ENCODE measurements at places on chromosomes 4 and X.

- no peak for DNase-seq
These were observed 115.4 kb downstream of the IQCM start for GRCh38 chr4:149700272-149700671.

- DNase-seq, result no peak
These were observed 103.1 kb downstream of the PHEX start for GRCh38 chrX:22135171-22135711.

GRCh38 chrX:14779580-14779979 lies 93.3 kb downstream of the FANCB start:
- no peak for DNase-seq

DNA sequence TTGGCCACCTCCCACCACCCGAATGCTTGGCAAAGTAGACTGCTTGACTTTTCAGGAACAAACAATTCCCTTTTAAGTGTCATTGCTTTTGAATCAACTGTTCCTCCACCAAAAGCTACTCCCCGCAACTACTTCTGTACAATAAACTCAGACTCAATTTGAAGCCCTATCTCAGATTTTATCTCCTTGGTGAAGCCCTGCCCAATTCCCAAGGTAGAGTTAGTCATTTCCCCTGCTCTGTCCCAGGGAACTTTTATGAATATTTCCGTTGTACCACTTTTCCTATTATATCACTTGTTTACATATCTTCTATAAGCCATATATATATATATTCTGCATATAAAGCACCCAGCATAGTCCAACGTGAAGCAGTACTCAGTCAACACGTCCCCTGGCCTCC lies 102.8 kb downstream of the C4orf51 start:
- no peak for DNase-seq

DNA sequence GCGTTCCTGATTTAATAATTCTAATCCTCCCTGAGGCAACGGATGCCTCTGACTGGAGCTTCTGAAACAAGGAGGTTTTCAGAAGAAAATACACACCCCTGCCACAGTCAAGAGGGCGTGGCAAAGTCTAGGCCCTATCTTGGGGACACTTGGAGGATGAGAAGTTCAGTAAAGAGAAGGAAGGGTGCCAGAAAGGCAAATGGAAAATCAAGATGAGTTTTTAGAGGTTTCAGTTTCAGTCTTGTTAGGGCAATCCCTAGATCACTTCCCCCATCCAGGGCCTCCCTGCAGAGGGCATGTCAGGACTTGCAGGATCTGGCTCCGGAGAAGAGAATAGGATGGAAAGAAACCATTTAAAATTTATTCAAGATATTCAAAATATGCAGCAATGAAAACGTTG lies 28.5 kb upstream of the FGF2 start:
- DNase-seq, result no peak

- no peak for DNase-seq
These were observed 20.2 kb downstream of the SETD7 start for GRCh38 chr4:139535871-139536234.

DNA sequence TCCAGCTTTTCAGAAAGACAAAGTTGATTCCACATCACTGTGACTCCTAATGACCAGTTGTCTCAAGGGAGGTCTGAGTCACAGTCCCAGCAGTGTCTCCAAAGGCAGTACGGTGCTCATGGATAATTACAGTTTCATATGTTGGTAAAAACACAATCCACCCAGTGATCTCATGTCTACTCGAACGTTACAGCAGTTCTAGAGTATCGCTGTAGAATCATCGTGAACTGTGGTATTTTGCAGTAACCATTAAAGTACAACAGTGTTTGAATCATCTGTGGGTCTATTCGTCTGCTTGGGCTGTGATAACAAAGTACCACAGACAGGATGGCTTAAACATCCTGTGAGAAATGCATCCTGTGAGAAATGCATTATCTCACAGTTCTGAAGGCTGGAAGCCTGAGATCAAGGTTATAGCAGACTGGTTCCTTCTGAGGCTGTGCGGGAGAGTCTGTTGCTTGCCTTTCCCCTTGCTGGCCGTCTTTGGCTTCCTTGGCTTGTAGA lies 121.1 kb upstream of the SORBS2 start:
- DNase-seq, result no peak

- no peak for DNase-seq
These were observed 4.1 kb upstream of the SCRG1 start for GRCh38 chr4:173403051-173403450.

- DNase-seq, result no peak
These were observed 7.5 kb downstream of the LRRC66 start for GRCh38 chr4:52012651-52013050.

DNA sequence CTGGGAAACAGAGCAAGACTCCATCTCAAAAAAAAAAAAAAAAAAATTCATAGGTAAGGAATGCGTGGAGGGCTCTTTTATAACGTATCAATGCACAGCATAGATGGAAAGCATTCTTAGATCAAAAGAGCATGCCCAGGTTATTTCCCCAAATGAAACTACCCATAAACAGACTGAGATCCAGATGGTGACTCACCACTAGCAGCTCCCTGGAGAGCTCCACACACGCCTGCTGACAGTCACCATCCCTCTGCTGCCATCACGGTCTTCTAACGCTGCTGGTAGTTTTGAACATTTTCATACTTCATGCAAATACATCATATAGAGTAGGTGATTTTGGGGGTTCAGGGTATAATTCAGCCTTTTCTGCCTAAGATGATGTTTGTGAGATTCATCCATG lies 136.9 kb downstream of the ASMT start:
- no peak for DNase-seq

DNA sequence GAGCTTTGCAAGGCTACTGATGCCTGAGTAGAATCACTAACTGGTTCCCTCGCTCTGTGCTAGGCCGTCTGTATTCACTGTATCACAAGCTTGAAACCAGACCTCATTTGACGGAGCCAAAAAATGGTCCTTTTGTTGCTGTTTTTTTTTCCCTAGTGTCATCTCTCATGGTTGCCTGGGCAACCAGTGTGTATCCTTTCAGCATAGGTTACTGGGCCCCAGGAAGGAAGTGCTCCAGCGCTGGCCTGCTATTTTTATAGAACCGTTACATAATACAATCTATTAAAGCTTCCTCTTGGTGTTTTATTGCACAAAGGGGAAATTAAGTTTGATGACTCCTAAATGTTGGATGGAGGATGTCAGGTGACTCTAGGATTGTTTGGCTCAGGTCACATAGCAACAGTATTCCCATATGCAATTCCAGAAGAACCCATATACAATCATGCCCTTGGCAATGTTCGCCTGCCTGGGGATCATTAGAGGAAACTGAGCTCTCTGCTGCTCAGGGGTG lies 220.4 kb downstream of the SPRY1 start:
- no peak for DNase-seq

- no peak for DNase-seq
These were observed 8.5 kb downstream of the TIGD2 start for GRCh38 chr4:89119836-89120235.

DNA sequence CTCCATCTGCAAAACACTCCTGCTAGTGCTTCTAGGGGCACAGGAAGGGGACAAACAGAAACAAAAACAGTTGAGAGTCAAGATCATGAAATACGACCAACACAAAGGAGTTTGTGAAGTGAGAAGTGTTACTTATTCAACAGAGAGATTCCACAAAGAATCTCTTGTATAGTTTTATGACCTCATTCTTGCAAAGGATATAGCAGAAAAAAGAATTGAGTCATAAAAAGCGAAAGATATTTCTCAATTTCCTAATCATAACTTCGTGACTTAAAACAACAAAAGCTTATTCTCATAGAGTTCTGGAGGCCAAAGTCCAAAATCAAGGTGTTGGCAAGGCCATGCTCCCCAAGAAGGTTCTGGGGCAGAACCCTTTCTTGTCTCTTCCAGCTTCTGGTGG lies 40.7 kb downstream of the TIGD4 start:
- DNase-seq, result no peak

- no peak for DNase-seq
These were observed 203.5 kb upstream of the TET2 start for GRCh38 chr4:104942990-104943743.

DNA sequence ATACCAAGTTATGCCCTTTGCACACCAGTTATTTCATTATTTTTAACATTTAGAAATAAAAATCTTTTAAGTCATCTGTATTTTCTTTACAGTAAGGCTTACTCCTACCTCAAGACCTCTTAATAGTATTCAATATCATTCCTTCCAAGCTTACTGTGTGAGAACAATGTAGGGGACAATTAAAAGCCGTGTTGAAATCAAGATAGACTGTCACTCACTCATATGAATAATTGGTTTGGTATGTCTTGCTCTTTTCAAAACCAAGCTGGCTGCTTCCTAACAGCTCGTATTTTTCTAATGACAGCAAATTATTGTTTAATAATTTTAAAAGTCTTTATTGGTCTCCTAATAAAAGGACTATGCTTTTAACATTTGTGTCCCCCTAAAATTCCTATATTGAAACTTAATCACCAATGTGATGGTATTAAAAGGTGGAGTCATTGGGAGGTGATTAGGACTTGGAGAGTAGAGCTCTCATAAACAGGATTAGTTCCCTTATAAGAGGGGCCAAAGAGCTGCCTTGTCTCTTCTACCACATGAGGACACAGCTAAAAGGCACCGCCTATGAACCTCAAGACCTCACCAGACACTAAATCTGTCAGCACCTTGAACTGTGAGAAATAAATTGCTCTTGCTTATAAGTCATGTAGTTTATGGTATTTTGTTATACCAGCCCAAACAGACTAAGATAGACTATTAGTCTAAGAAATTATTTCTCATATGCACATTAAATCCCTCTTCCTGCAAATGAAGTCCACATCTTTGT lies 4.1 kb downstream of the ABCB7 start:
- no peak for DNase-seq

DNA sequence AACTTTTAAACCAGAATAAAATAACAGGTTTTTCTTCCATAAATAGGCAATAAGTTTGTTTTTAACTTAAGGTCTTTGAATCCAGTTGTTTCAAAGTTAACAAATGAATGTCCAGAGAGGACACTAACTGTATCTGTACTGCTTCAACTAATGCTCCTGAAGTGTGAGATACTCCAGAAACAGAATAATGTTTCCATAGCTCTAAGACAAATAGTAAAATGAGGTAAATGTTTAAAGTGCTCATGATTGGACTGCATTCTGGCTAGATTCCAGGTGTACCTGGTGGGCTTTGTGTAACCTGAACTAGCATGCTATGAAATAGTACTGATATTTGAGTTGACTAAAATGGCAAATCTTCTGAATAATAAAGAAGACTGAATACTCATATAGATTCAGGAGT lies 51.7 kb downstream of the METTL14 start:
- no peak for DNase-seq

- DNase-seq, result no peak
These were observed 572 bp upstream of the SMPX start for GRCh38 chrX:21758488-21758887.

- DNase-seq, result no peak
These were observed 302.4 kb upstream of the PRPS2 start for GRCh38 chrX:12488771-12489170.

DNA sequence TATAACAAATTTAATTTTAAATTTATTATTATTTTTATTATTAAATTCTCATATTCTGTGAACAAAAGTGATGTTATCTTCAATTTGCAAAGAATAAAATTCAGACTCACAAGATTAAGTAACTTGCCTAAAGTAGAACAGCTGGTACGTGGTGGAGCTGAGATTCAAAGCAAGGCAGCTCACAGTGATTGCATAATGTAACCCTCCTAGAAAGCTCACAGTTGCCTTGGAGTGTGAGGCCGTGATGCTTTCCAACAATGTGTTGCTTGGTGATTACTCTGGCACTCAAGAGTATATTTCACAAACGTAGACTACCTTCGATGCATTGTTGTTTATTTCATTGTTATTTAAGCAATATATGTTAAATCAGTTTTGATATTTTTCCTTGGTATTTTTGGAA lies 1039.2 kb upstream of the PABPC4L start:
- no peak for DNase-seq

- no peak for DNase-seq
These were observed 65.4 kb downstream of the APBB2 start for GRCh38 chr4:41148931-41149330.

DNA sequence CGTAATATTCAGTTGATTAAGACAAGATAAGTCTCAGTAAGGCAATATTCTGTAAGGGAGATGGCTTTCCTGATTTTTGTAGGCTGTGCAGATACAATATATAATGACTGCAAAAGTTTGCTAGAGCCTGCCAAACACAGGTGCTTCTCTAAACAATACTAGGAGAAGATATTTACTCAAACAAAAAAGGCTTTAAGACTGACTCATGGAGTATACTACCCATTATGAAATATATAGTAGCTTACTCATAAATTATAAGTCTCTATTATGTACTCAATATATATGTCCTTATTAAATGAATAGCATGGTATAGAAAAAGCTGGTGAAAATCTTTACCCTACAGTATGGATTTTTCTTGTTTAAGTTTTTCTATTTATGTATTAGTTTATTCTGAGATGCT lies 93.2 kb upstream of the IL15 start:
- DNase-seq, result no peak

GRCh38 chrX:110015032-110015431 lies 12.1 kb downstream of the TMEM164 start:
- DNase-seq, result no peak

GRCh38 chrX:118627084-118627758 lies 100.2 kb upstream of the IL13RA1 start:
- DNase-seq, result no peak

DNA sequence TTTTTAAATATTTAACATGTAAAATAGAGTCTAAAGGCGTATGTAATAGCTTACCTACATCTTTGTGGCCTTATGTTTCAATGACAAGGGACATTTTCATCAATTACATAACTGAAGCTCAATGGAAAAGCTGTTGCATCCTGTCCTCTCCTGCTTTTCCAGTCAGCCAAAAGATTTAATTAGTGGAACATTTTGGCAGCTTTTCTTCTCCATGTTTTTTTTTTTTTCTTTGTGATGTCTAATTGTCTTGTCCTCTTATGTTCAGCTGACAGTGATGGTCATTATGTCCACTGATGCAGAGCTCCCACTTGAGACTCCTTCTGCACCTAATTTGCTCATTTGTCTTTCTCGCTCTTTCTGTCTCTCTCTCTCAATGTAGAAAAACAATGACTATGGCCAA lies 422.2 kb downstream of the GABRG1 start:
- DNase-seq, result no peak

DNA sequence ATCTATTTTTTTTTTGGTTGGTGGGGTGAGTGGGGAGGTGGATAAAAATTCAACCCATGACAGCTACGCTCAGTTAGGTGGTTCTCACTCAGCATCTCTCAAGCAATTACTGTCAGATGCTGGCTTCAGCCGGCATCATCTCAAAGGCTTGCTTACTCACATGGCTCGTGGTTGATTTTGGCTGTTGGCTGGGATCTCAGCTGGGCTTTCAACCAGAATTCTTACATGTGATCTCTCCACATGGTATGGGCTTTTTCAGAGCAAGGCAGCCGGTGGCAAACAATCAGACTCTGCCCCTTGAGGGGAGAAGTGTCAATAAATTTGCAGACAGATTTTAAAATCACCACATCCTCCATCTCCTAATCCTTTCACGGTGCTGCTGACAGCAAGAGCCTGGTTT lies 47.2 kb downstream of the SLC34A2 start:
- no peak for DNase-seq

GRCh38 chrX:44954562-44954961 lies 81.6 kb downstream of the KDM6A start:
- no peak for DNase-seq

Measured in NCI-H187 (cell line).